Fibroblast of mammary gland (primary cell): ENCODE measurements at places on chromosomes 11 and 22.
A peak's percentile ranks its signal among the peaks of the same experiment; 100 is the strongest.

GRCh38 chr11:122808478-122808869 is 29.8 kb upstream of the CRTAM start:
- peak; percentile 80 for DNase-seq

- peak; percentile 89 for DNase-seq
These were observed 35.1 kb upstream of the SUSD2 start for GRCh38 chr22:24146194-24146616.

- DNase-seq: no peak
These were observed 5.8 kb downstream of the PATZ1 start for GRCh38 chr22:31340360-31340759.

DNA sequence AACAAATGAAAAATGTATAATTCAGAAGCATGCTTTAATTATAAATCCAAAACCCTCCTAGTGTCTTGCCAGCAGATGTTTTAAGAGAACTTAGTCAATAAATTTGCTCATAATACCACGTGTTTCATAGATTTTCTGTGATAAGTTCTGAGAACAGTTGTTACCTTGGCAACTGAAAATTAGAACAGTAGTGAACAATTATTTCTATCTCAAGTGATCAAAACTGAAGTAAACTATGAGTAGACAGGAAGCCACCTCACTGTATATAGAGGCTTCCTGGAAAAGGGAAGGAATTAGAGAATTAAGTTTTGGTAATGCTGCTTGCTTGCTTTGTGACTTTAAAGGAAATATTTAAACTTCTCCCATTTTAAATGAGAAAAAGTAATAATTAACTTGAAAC is 266.0 kb upstream of the ANO3 start:
- DNase-seq: no peak

- DNase-seq: no peak
These were observed 615.0 kb upstream of the ARHGAP42 start for GRCh38 chr11:100072131-100072530.

- DNase-seq: no peak
These were observed 12.7 kb upstream of the CNTF start for GRCh38 chr11:58609723-58610122.

- no peak for DNase-seq
These were observed 815 bp downstream of the EHD1 start for GRCh38 chr11:64877390-64878222.

- peak; percentile 34 for DNase-seq
These were observed 56.4 kb downstream of the TRAF6 start for GRCh38 chr11:36453678-36454077.

GRCh38 chr22:50576070-50576469 is 2.2 kb downstream of the CPT1B start:
- DNase-seq: peak; percentile 56

DNA sequence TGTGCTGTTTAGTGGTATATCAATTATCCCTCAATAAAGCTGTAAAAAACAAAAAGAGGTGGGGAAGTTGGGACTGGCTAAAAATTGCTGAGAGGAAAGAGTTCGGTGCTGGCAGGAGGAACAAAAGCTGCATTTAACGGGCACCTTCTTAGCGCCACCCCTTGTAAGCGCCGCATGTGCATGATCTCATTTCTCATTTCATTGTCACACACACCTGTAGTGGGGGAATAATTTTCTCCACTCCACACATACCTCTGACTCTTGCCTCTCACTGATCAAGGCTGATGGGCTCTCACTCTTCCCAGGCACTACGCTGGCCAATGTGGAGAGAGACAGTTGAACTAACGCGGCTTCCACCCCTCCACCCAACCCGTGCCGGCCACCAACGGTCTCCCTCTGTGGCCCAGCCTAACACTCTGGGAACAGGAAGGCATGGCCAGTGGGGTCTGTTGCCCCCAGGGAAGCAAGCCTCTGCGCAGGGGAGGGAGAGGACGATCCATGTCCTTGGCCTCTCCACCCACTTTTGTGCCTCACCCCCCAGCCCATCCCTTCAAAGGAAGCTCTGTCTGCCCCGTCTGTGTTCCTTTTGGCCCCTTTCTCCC is 186.7 kb upstream of the SYT13 start:
- DNase-seq: no peak

DNA sequence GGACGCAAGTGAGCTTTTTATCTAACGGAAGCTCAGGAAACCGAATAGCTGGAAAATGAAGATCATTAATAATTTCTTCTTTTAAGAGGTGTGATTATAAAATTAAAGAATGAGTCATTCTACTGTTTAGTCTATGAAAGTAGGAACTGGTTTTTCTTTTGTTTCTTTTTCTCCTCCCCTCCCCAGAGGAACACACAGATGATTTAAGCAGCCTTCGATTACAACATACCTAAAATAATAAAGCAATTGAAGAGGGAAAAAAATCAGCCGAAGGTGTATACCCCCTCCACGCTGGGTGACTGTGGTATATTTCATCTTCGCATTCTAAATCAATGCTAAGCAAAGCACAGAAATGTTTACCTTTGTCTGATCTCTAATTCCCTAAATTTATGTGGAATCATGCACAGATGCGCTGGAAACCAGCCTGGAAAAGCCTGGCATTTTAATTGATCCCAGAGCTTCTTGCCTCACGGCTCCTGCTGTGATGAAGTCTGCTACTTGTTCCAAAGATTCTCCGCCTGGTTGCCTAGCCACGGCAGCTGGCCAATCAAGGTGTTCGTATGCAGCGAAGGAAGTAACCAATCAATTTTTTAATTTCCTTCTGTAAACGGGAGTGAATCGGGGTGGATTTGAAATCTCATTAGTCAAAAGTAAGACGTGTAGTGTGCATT is 133.9 kb downstream of the FANCF start:
- peak; percentile 82 for DNase-seq

GRCh38 chr11:70496591-70497535 is 98.5 kb downstream of the CTTN start:
- DNase-seq: no peak

GRCh38 chr22:25658633-25659032 is 83.4 kb upstream of the MYO18B start:
- DNase-seq: peak; percentile 34

DNA sequence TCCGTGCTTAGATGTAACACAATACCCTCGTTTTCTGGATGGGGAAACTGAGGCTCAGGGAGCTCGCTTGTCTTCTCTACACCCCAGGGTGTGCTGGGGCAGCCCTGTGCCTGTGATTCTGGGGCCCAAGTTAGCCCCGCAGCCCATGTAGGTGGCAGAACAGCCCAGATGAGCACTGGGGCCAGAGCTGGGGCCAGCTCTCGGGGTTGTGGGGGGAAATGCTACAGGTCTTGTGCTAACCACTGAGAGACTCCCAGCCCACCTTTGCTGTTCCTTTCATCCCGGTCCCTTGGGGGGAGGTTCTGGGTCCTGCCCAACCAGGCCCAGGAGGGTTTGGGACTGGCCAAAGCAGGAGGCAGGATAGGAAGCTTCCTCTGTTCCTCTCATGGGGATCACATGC is 13.5 kb downstream of the MYEOV start:
- DNase-seq: no peak

- peak; percentile 16 for DNase-seq
These were observed 2.5 kb downstream of the PNPLA5 start for GRCh38 chr22:43889201-43889859.

- no peak for DNase-seq
These were observed 9.6 kb upstream of the EMID1 start for GRCh38 chr22:29195964-29196666.

- no peak for DNase-seq
These were observed 7.8 kb upstream of the DNHD1 start for GRCh38 chr11:6489306-6489705.

DNA sequence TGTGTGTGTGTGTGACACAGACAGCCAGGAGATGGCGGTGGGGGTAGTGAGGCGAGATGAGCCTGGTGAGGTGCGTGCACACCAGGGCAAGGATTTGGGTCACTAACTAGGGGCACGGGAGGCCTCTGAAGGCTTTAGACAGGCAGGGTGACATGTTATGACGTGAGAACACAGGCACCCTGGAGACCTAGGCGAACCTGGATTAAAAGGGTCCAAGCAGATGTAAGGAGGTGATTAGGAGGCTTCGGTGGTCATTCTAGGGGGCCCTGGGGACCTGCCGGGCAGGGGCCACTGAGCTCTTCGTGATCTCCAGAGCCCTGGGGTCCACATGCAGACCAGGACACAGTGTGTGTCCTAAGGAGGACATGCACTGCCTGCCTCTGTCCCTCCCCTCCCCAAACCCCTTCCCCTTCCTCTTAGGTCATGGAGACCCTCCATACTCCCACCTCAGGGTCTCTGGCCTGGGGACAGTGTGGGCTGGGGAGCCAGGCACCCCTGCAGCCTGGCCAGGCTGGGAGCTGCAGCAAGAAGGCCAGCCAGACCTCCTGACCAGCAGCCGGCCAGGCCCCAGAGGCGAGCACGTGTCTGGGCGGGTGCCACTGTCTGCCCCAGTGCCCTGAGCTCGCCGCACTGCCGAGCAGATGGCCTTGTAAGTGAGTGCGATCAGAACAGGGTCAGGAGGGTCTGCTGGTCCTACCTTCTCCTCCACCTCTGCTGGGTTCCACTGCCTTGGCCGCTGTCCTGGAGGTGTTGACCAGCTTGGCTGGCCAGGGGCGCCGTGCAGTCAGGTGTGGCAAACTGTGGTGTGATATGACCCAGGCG is 32.1 kb downstream of the IFT27 start:
- DNase-seq: no peak

DNA sequence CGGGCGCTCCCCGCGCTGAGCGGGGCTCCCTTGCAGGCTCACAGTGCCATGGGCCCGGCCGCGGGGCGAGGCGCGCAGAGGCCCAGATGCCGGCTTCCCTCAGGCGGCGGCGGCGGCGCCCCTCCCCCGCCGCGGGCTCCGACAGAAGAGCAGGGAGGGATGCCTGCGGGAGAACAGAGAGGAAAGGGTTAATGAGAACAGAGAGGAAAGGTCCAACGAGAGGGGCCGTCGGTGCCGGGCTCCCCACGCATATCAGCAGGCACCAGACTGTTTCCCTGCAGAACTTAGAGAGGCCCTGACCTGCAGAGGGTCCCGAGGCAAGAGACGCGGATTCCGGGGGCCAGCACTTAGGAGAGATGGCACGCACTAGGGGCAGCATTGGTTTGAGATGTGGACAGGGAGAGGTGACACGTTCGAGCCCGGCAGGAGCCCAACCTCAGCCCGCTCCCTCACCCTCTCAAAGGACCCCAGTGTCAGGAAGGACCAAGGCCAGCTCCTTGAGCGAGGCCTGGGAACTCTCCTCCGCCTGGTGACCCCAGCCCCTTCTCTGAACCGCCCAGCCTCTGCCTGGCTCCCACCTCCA is 9.1 kb downstream of the NRXN2 start:
- DNase-seq: no peak

DNA sequence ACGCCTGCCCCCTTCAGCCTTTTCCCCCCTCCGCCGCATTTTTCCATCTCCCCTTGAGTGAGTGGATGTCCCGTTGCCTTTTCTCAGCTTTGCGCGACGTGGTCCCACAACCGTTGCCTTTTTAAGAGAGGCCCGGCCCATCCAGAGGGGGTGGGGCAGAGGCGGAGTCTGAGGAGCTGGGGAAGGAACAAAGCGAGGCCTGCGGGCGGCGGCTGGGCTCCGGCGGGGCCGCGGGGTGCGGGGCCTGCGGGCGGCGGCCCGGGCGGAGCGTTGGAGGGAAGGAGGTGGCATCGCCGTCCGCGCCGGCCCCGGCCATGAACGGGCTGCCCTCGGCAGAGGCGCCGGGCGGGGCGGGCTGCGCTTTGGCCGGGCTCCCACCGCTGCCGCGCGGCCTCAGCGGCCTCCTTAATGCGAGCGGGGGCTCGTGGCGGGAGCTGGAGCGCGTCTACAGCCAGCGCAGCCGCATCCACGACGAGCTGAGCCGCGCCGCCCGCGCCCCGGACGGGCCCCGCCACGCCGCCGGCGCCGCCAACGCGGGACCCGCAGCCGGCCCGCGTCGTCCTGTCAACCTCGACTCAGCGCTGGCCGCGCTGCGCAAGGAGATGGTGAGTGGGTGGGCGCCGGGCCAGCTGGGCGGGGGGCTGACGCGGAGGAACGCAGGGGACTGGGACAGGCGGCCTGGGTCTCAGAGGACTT is at the start of gene FAM89B:
FAM89B (plus strand) TSS at position 183 of the 696 bp plus-strand sequence; CDS start at position 315, 132 bp downstream.
- DNase-seq: peak; percentile 77

GRCh38 chr11:13105237-13105844 is 96.2 kb downstream of the RASSF10 start:
- DNase-seq: no peak

DNA sequence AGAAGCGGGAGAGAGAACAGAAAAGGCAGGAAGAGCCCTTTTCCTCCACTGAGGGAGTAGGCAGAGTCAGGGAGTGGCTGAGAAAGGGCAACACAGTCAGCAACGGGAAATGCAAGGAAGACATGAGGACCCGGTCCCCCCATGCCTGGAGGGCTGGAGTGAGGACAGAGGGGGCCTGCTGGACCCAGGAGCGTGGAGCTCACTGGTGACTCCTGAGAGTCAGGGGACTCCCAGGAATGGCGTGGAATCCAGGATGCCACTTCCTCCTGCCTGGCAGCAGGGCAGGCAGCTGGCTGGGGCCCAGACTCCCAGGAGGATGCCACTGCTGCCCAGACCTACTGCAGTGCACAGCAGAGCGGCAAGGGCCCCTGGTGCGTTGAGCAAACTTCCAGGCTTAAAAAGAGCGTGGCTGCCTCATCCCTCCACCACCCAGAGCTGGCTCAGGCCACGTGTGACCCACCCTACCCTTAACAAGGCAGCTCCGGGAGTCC is 11.3 kb downstream of the C11orf21 start:
- no peak for DNase-seq

DNA sequence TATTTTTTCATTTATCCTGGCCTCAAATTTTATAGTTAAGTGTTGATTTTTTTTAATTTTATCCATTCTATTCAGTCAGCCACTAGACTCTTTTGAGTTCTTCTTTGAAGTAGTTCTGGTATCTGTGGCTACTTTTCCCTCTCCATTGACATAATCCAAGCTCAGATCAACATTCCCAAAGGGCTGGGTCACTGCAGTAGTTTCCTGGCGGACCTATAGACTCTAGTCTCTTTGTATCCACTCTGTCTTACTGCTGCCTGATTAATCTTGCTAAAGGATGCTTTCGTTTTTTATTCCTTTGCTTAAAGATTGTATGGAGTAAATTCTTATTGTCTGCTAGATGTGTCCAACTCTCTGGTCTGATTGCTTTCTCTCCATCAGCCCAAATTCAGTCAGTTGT is 87.6 kb downstream of the UVRAG start:
- no peak for DNase-seq

GRCh38 chr11:67284811-67285540 is 4.1 kb upstream of the ANKRD13D start:
- DNase-seq: no peak

DNA sequence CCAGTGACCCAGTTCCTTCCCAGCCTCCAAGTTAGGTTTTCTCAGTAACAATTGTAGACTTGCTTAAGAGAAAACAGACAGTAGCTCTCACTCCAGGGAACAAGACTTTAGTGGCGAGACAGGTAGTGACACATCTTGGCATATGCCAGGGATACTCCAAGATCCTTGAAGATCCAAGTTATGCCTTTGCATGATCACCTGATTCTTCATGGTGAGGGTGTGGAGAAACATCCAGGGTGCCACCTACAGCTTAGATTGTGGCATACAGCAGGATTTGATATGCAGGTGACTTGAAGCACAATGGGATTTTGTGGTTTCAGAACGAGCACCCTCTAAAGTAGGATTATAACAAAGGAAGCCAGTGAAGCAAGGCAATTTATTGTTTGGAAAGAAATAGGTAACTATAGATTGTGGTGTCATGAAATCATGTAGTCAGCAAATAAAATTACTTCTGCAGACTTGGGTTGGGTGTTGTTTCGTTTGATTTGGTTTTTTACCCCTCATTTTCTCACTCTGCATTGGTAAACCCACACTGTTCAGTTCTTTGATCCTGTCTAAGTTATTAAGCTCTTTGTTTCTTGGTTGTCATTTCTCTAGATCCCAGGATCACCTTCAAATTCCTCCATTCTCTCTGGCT is 9.2 kb downstream of the POU2AF3 start:
- DNase-seq: no peak

- peak; percentile 14 for DNase-seq
These were observed 41.0 kb downstream of the TRAF6 start for GRCh38 chr11:36469063-36469462.
